Lung (tissue), 17 donors: ENCODE measurements at places on chromosomes 4 and X. TPM values are rescaled to one million over a fixed set of nuclear protein-coding genes. Genes with fewer than 3 reads are reported as not detected.
A peak's percentile ranks its signal among the peaks of the same experiment; 100 is the strongest.

Gene ZFP92
- 3.6 TPM for total RNA-seq

Gene POU4F2
- not detected for total RNA-seq

Gene PIM2
- 21.7 TPM for total RNA-seq

Gene NWD2
- not detected for total RNA-seq

Gene PTPN13
- 95.0 TPM for total RNA-seq

DNA sequence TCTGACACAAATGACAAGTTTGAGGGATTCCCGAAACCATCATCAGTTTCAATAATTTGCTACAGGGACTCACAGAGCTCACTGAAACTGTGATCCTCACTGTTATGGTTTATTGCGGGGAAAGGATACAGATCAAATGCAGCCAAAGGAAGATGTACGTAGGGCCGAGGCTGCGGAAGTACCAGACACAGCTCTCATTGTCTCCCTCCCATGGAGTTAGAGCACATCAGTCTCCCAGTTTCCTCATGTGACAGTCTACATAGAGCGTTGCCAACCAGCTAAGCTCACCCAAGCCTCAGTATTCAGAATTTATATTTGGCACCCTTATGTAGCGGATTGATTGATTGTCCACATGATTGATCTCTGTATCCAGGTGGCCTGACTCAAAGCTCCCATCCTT lies 137.8 kb upstream of the TENM3 start:
- no peak for DNase-seq

GRCh38 chr4:2832309-2832980 lies 11.2 kb upstream of the ADD1 start:
- DNase-seq = no peak

- DNase-seq = peak; percentile 82
Measured at GRCh38 chr4:78293821-78294301, 236.7 kb downstream of the FRAS1 start.

- DNase-seq = peak; percentile 18
Measured at GRCh38 chrX:41858161-41858775, 65.1 kb downstream of the CASK start.

DNA sequence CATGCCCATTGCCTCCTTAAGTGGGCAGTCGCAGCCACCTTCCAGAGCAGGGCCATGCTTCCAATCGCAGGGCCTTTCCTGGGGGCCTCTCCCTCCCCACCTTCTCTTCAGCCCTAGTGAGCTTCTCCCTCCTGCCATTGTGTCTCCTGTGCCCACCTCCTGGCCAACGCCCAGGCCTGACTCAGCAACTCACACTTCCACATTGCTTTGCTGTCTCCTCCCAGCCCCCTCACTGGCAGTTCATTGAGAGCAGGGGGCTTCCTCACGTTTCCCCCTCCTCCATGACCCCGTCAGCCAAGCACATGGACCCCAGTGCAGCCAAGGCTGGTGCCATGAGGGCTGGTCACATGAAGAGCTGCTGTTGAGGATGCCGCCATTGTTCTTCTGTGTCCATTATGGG lies 25.9 kb downstream of the HTRA3 start:
- no peak for DNase-seq

GRCh38 chrX:63809173-63809572 lies 24.2 kb upstream of the ARHGEF9 start:
- peak; percentile 0 for DNase-seq

GRCh38 chr4:175637762-175638161 lies 174.3 kb downstream of the GPM6A start:
- no peak for DNase-seq
